PC-3 (cell line): ENCODE measurements at places on chromosomes 7 and 10.

- H3K27me3 ChIP-seq = no peaks in the 10 kb centered on the region
- H3K27ac ChIP-seq = no peak overlapping the region
- no peak overlapping the region for H3K4me3 ChIP-seq
- no peaks in the 10 kb centered on the region for H3K4me1 ChIP-seq
These were observed 22.3 kb upstream of the C10orf95 start for GRCh38 chr10:102473445-102474331.

GRCh38 chr10:51711519-51711891, 12.1 kb upstream of the CSTF2T start:
- H3K36me3 ChIP-seq = no peaks in the 10 kb centered on the region
- H3K27me3 ChIP-seq = no peaks in the 10 kb centered on the region
- no peak overlapping the region for H3K27ac ChIP-seq
- DNase-seq = no peak

DNA sequence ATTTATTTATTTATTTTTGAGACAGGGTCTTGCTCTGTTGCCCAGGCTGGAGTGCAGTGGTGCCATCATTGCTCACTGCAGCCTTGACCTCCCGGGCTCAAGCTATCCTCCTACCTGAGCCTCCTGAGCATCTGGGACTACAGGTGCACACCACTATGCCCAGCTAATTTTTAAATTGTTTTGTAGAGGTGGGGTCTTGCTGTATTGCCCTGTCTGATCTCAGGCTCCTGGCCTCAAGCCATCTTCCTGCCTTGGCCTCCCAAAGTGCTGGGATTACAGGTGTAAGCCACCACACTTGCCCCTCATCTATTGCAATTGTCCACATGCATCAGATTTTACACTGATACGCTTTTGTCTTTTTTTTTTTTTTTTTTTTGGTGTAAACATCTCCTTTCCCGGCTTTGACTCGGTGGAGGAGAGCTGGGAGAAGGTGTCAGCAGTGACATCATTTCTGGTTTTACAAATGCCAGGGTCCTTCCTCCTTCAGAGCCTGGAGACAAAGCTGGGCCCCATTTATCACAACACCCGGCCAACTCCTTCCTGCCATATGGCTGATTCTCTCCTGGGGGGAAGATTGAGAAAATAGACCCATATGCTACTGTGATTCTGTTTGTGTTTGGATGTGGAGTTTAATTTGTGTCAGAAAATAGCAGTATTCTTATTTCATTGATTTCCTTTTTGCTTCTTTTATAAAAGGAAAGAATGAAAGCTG, 61.3 kb downstream of the GALNT17 start:
- DNase-seq = no peak
- H3K36me3 ChIP-seq = no peaks in the 10 kb centered on the region
- H3K4me3 ChIP-seq = no peak overlapping the region
- H3K27me3 ChIP-seq = no peaks in the 10 kb centered on the region
- H3K27ac ChIP-seq = no peak overlapping the region

- no peak overlapping the region for H3K27ac ChIP-seq
- DNase-seq = no peak
- H3K36me3 ChIP-seq = no peaks in the 10 kb centered on the region
- H3K4me1 ChIP-seq = peaks cover 6% of the 10 kb centered on the region; the same call in 1 of the 2 replicates
- no peaks in the 10 kb centered on the region for H3K27me3 ChIP-seq
These were observed 35.8 kb downstream of the SLC26A4 start for GRCh38 chr7:107696330-107696946.

DNA sequence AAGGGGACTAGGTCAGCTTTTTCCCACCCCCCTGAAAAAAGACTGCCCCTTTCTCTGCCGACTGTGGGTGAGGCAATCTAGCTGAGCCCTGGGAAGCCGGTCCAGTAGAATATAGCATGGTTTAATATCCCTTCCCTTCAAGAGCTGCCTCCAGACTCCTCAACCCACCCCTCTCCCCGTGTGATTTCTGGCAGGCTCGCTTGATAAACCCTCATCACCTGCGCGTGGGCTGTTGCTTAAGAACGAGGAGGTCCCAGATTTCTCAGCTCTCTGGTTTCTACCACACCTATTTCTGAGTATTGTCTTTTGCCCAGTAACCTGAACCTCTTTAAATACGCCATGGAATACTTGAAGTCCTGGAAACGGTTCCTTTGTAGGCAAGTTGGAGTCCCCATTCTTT, 2.0 kb upstream of the LRRC4 start:
- H3K4me1 ChIP-seq = peaks cover 1% of the 10 kb centered on the region; the same call in 1 of the 2 replicates
- no peak overlapping the region for H3K27ac ChIP-seq
- H3K36me3 ChIP-seq = 0 out of 2 replicates have a peak, but pooled peaks cover 9% of the 10 kb centered on the region
- DNase-seq = no peak

DNA sequence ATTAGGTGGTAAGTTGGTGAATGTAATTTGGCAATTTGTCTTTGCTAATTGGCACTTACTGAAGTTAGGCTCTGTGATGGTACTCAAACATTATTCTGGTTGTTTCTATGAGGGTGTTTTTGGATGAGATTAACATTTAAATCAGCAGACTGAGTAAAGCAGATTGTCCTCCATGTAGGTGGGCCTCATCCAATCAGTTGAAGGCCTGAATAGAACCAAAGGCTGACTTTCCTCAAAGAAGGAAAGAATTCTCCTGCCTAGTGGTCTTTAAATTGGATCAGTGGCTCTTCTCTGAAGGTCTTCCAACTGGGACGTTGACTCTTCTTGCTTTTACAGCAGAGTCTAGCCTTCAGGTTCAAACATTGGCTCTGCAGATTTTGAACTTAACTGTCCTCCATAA, 278.3 kb downstream of the KIF20B start:
- no peaks in the 10 kb centered on the region for H3K36me3 ChIP-seq
- no peak overlapping the region for H3K4me3 ChIP-seq
- H3K27ac ChIP-seq = no peak overlapping the region
- DNase-seq = no peak
- H3K27me3 ChIP-seq = no peaks in the 10 kb centered on the region
- H3K4me1 ChIP-seq = no peaks in the 10 kb centered on the region

- H3K36me3 ChIP-seq = no peaks in the 10 kb centered on the region
- DNase-seq = peak; percentile 54
- no peaks in the 10 kb centered on the region for H3K27me3 ChIP-seq
- H3K4me3 ChIP-seq = no peak overlapping the region
- H3K27ac ChIP-seq = no peak overlapping the region
These were observed 290.8 kb upstream of the PCDH15 start for GRCh38 chr10:55091691-55092328.

- H3K4me1 ChIP-seq = peaks cover 20% of the 10 kb centered on the region
- no peak within 1 kb of the TSS for H3K27ac ChIP-seq
- no peaks in the 10 kb centered on the region for H3K36me3 ChIP-seq
These were observed at the start of gene ASB13 for GRCh38 chr10:5666008-5666840. Gene ASB13, minus strand, starts transcription at chr10:5666595. Its CDS starts 44 bp downstream, at chr10:5666551.

DNA sequence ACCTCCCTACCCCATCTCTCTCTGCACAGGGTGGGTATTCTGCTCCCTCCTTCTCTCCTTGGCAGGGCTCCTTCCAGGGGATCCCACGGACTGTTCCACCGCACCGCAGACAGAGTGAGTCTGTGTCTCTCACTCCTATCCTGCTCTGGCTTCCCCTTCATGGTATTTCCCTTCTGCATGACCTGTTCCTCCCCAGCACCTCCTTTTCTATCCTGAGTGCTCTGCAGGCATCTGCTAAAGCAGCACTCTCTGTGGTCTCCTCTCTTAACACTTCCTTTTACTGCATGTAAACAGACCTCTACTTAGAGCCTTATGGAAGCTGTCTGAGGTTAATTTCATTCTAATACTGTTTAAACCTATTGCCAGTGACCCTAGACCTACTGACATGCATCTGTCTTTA, 171.5 kb downstream of the CCSER2 start:
- no peak overlapping the region for H3K4me3 ChIP-seq
- H3K36me3 ChIP-seq = no peaks in the 10 kb centered on the region
- no peaks in the 10 kb centered on the region for H3K27me3 ChIP-seq
- no peak overlapping the region for H3K27ac ChIP-seq
- H3K4me1 ChIP-seq = peaks cover 24% of the 10 kb centered on the region

- H3K4me1 ChIP-seq = 0 out of 2 replicates have a peak, but pooled peaks cover 4% of the 10 kb centered on the region
- no peak overlapping the region for H3K27ac ChIP-seq
- no peak for DNase-seq
- no peaks in the 10 kb centered on the region for H3K36me3 ChIP-seq
- H3K27me3 ChIP-seq = no peaks in the 10 kb centered on the region
- H3K4me3 ChIP-seq = no peak overlapping the region
These were observed 3.1 kb downstream of the AGMO start for GRCh38 chr7:15558756-15559155.

GRCh38 chr7:41588341-41588740, 114.5 kb downstream of the INHBA start:
- no peaks in the 10 kb centered on the region for H3K36me3 ChIP-seq
- H3K27ac ChIP-seq = no peak overlapping the region
- DNase-seq = no peak
- H3K4me1 ChIP-seq = no peaks in the 10 kb centered on the region

- no peak for DNase-seq
- no peaks in the 10 kb centered on the region for H3K36me3 ChIP-seq
- H3K27me3 ChIP-seq = no peaks in the 10 kb centered on the region
- no peaks in the 10 kb centered on the region for H3K4me1 ChIP-seq
- H3K27ac ChIP-seq = no peak overlapping the region
- no peak overlapping the region for H3K4me3 ChIP-seq
These were observed 133.4 kb downstream of the MAD1L1 start for GRCh38 chr7:2099048-2099957.

DNA sequence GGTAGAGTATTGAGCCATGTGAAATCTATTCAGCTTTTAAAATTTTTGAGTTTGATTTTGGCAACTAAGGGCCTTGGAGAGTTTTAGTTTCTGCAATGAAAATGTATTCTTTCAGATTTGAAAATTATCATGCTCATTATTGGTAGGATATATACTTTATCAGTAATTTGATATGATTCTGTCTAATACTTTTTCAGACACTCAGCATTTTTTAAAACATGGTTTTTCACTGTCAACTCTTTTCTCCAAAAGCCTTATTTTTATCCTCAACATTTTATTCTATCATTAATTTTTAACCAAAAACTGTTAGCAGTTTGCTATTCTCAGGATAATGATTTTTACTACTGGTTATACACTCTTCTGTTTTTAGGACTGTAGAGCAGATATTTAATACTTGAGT, 4.8 kb downstream of the ANKIB1 start:
- no peak overlapping the region for H3K4me3 ChIP-seq
- peaks cover 12% of the 10 kb centered on the region; the same call in 1 of the 2 replicates for H3K36me3 ChIP-seq
- H3K4me1 ChIP-seq = peaks cover 18% of the 10 kb centered on the region
- no peaks in the 10 kb centered on the region for H3K27me3 ChIP-seq
- H3K27ac ChIP-seq = no peak overlapping the region
- DNase-seq = no peak

- no peak overlapping the region for H3K27ac ChIP-seq
- H3K36me3 ChIP-seq = 0 out of 2 replicates have a peak, but pooled peaks cover 4% of the 10 kb centered on the region
- H3K4me3 ChIP-seq = no peak overlapping the region
These were observed 10.4 kb downstream of the WASL start for GRCh38 chr7:123738356-123738755.

- H3K36me3 ChIP-seq = no peaks in the 10 kb centered on the region
- H3K4me3 ChIP-seq = no peak overlapping the region
- H3K27me3 ChIP-seq = no peaks in the 10 kb centered on the region
- no peak overlapping the region for H3K27ac ChIP-seq
- H3K4me1 ChIP-seq = peaks cover 16% of the 10 kb centered on the region
These were observed 187.8 kb downstream of the GNAT3 start for GRCh38 chr7:80324032-80324431.

DNA sequence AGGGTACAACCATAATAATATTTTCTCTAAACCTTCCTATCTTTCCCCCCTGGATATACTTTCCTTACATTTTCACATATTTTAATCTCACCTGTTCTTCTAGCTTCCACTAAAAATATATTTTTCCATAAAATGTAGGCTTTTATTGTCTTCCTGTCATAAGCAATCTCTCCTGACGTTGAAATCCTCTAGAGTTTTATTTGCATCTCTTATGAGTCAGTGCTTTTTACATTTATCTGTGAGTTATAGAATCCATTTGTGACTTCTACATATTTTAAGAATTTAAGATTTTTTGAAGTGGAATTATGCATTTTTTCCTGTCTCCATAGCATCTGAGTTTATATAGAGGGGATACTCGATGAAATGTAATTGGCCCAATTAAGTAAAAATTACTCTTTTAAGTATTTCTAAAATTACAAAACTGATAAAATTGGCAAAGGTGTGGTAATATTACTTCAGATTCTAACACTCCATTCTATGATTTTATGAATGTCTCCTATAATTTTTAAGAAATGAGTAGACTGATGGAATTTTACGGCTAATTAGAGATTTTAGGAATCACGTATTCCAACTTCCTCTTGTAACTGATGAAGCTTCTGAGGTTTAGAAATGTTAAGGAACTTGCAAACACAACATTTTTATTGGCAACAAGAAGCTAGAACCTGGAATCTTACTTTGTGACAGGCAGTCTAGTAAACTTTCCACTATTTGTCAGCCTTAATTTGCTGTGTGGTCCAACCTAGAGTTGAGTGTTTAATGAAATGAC, 422.9 kb upstream of the SEMA3A start:
- H3K4me1 ChIP-seq = peaks cover 8% of the 10 kb centered on the region
- H3K4me3 ChIP-seq = no peak overlapping the region
- H3K27me3 ChIP-seq = no peaks in the 10 kb centered on the region

DNA sequence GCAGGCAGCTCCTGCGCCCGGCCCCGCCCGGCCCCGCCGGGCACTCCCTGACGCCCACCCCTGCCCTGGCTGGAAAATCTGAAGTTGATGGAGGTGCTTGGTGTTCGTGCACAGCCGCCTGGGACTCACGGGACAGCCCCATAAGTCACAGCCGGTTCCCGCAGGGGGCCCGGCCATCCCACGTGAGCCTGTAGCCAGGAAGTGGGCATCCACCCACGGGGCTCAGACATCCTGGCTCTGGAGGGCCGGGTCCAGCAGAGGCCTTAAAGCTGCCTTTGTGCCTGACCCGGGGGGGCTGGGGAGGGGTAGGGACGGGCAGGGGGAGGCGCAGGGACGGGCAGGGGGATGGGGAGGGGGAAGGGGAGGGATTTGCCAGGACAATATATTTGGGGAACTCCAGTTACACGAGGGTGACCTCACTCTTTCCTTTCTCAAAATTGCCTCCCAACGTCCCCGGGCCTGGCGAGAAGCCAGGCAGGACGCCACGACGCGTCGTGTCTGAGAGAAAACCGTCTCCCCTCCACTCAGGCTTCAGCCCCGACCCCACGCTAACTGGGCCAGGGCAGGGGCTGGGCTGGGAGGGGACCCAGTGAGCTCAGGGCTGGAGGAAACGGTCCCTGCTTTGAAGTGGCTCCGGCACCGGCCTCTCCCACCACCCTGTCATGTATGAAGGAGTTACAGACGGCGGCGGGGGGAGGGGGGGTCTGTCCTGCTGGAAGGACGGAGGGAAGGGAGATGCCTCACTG, 82.1 kb upstream of the PDGFA start:
- no peaks in the 10 kb centered on the region for H3K4me1 ChIP-seq
- no peak overlapping the region for H3K4me3 ChIP-seq
- no peak overlapping the region for H3K27ac ChIP-seq
- no peaks in the 10 kb centered on the region for H3K27me3 ChIP-seq
- DNase-seq = no peak
